ENCODE measurements at places on chromosomes 5 and 9.

- DNase-seq, result peak; percentile 59
Observed at GRCh38 chr9:3181049-3181953, 337.4 kb upstream of the PUM3 start.

DNA sequence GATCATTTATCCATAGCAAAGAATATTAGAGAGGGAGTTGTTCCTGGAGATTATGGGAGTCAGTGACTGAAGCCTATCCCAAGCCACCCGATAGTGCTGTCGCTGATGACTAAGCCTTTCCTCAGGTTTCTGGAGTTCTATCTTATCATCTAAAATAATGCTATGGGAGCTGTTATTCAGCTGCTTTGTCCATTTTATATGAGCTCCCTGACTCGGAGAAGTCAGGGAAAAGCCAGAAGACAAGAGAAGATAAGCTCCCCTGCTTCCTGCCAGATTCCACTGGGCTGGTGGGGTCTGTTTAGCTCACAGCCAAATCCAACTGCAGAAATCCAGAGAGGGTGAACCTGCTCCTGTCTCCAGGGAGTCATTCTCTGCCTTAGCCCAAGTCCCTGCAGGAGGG lies 148.2 kb downstream of the DROSHA start:
- no peak for DNase-seq

- DNase-seq, result no peak
Observed at GRCh38 chr9:91489361-91489899, 65.8 kb upstream of the NFIL3 start.

- no peak for DNase-seq
Observed at GRCh38 chr5:16787278-16787677, 148.8 kb downstream of the MYO10 start.
